ENCODE measurements at places on chromosomes 11 and 22.
A peak's percentile ranks its signal among the peaks of the same experiment; 100 is the strongest.

GRCh38 chr11:98740321-98740720, 280.4 kb upstream of the CNTN5 start:
- DNase-seq, result no peak

DNA sequence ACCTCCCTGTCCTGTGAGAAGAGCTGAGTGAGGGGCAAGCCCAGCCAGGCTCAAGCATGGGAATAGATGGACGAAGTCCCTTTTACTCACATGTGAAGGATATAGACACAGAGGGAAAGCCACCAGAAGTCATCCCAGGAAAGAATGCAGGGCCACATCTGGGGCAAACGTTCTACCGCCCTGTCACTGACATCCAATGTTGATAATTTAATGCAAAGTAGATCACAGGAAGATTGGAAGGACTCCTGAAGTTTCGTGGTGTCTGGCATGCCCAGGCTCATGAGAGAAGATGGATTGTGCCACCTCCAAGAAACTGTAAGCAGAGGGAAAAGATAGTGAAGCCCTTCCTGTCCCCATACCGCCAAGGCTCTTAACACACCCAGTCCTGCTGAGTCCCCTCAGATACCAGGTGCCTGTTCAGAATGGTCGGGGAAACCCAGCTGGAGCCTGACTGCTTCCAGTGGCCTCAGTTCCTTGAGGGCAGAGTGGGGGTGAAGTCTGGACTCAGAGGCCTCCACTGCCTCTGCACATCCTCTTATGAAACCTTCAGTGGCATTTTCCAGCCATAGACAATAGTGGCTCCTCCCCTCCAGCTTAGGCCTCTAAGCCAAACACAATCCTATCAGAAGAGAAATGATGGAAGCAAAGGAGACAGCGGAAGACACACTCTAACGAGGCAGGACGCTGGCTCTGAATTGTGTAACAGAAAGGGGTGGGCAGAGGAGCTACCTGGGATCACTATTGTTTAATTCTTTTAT, 7.5 kb upstream of the STK33 start:
- DNase-seq, result no peak

DNA sequence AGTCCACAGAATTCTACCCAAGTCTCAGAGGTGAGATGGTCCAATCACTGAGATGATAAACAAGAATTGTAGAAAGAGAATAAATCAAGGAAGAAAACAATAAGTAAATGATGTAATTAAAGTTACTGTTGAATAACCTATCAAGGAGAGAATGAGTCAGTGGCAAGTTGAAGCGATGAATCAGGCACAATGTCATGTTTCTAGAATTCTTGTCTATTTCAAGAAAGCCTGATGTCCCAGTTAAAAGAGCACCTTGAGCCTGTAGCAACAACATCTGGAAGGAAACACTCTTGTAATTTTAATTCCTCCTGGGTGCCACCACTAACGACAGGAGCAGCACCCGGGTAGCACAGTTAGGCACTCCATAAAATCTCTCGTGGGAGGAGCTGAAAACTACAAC, 67.9 kb upstream of the SLC35C1 start:
- no peak for DNase-seq

GRCh38 chr22:39508393-39508792, 6.3 kb downstream of the MIEF1 start:
- DNase-seq, result no peak

DNA sequence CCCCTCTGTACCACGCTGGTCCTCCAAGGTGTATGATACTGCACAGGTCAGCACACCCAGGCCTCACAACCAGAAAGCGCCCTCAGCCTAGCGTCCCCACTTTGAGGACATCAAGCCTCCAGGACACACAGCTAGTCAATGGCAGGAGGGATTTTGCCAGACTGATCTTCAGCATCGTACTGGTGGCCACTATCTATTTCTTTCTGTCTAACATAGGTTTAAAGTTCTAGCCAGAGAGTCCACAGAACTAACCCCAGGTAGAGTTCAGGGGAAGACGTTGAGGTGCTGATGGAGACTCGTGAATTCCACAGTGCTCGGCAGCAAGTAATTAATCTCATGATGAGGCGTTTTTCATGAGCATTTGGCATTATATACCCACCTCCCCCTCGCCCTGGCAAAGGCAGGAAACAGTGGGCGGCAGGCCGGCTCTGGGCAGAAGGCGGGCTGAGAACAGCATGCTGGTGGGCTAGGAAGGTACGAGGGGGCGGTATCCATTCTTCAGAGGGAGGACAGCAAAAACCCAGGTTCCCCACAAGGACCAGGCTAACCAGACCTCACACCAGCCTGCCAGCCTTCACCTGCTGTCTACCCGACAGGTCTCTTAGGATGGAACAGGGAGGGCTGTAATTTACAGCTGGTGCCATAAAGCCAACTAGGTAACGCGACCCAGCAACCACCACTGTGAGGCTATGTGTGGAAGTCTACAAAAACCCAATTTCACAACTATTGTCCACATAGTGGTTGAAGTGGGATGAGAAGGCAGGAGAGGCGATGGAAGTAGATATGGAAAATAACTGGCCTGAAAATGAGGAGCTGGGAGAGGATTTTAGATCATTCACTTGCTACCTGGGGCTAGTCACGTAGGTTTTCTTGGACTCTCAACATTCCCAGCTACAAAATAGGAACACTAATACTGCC, 18.5 kb downstream of the MYH9 start:
- no peak for DNase-seq

- no peak for DNase-seq
These were observed 4.8 kb downstream of the SAAL1 start for GRCh38 chr11:18100926-18101656.

- DNase-seq, result no peak
These were observed 25.0 kb upstream of the MGAT3 start for GRCh38 chr22:39431821-39432251.

GRCh38 chr11:132818951-132819350, 713.4 kb downstream of the OPCML start:
- DNase-seq, result no peak

DNA sequence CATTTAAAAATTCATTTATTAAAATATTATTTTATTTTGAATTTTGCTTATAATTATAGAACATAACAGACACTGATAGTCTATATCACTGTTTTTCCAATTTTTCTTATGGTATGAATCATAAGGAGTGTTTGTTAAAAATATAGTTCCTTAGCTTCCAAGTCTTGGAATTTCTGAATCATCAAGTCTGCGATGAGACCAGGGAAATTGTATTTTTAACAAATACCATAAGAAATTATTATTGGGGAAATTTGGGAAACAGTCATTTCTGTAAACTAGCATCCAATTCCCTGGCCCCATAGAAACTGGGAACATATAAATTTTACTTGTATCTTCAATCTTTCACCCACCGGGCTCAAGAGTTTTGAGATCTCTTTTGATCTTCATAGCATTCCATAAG, 38.0 kb upstream of the PICALM start:
- DNase-seq, result no peak

GRCh38 chr11:134235399-134235798, 10.9 kb downstream of the VPS26B start:
- no peak for DNase-seq

- DNase-seq, result no peak
These were observed 940.3 kb downstream of the NTM start for GRCh38 chr11:132310390-132311375.

- peak; percentile 36 for DNase-seq
These were observed 13.3 kb upstream of the PPP6R3 start for GRCh38 chr11:68447015-68447801.

- no peak for DNase-seq
These were observed 32.2 kb upstream of the OAF start for GRCh38 chr11:120178561-120179056.

DNA sequence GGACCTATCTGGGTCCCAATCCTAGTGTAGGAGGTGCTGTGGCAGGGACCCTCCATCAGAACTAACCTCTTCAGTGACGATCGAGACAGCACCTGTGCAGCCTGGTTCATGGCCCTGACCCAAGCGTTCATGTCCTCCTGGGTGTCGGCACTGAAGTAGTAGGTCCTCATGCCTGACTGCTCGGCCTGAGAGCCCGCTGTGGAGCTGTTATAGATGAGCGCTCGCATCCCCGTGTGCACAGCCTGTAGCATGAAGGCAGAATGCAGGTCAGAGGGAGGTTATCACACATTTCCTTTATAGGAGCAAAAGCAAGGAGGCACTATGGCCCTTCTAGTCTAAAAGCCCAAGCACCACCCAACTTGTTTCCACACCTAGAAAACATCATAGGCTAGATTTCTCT, 103.0 kb downstream of the C11orf58 start:
- no peak for DNase-seq

DNA sequence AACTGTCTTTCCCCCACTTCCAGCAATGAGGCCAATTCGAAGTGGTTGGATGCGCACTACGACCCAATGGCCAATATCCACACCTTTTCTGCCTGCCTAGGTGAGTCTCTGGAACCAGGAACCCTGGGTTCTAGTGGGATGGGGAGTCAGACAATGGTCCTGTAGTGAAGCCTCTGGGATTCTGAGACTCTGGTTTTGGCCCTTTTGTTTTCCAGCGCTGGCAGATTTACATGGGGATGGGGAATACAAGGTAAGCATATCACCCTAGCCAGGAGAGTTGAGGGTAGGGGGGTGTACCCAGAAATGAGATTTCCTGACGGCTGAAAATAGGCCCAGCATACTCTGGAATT, 530 bp downstream of the BBS1 start:
- DNase-seq, result no peak

- DNase-seq, result no peak
These were observed 69.6 kb downstream of the WNT7B start for GRCh38 chr22:45907378-45907777.

DNA sequence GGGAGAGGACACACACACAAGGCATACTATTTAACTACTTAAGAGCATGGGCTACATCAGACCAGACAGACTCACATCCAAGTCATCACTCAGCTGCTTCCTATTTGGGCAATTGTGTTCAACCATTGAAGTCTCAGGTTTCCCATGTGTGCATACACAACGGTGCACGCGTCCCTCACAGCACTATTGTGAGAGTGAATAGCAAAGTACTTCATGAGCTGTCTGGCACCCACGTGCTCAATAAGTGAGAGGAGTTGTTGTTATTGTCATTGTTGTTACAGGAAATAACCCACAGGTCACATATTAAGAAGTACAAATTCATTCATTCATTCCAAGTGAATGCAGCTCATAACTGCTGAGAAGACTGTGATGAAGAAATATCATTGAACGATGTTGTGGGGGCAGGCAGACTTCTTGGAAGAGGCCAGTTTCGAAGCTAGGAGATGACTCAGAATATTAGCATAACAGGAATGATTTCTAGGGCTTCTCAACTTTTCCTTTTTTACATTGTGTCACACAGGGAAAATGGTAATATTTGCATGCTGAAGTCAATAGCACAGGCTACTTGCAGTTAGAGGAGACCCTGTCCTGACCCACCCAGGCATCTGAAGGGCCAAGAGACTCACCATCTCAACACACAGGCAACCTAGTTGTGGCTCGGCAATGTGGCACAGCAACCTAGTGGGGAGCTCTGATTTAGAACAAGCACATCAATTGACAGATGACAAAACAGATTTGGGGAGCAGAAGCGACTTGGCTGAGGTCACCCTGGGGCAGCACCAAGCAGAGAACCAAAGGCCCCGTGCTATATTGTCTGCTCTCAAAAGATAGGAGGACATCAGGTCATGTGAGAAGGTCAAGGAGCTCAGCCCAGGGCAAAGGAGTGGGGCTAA, 606.0 kb downstream of the BUD13 start:
- no peak for DNase-seq

DNA sequence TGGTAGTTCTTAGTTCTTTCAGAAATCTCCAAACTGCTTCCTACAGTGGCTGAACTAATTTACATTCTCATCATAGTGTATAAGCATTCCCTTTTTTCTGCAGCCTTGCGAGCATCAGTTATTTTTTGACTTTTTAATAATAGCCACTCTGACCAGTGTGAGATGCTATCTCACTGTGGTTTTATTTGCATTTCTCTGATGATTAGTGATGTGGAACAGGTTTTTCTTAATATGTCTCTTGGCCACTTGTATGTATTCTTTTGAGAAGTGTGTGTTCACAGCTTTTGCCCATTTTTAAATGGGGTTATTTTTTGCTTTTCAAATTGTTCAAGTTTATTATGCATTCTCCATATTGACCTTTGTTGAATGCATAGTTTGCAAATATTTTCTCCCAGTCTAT, 459.3 kb downstream of the NTM start:
- no peak for DNase-seq

GRCh38 chr22:30390974-30391691, 3.9 kb upstream of the RNF215 start:
- peak; percentile 48 for DNase-seq

DNA sequence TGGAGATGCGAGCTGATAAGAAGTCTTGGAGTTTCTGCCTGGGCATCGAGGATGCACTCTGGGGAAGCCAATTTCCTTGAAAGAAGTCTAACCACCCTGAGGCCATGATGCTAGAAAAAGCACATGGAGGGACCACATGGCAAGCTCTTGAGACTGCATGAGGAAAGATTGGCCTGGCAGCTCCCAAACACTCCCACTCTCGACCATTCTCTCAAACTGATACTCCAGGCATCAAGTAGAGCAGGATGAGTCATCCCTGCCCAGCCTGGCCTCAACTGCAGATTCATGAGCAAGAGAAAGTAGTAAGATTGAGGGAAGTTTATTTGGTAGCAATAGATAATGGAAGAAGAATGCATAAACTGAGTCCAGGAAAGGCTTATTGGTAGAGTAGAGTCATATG, 194.3 kb downstream of the KIF18A start:
- DNase-seq, result no peak

DNA sequence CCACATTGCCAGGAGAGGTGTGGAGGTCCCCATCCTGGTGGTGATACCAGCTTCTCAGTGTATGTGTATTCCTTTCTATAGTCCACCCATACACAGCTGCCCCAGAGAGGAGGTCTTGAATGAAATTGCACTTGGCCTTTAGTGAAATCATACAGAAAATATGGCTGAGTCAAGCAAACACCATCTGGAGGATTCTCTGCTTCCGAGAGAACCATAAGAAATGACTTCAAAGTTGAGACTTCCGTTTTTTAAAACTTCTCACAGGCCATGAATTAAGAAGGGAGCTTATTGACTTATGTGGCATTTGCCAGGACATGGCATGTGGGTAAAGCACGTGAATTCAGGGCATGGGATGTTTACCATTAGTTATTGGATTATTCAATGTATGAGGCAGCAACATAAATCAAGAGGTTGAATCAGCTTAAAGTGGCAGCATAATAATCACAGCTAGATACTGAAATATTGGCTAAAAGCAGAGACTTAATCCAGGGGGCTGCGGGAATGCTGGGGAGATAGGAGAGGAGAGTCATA, 119.1 kb upstream of the MTNR1B start:
- no peak for DNase-seq

- DNase-seq, result no peak
These were observed 7.7 kb upstream of the MMP12 start for GRCh38 chr11:102882389-102883024.

- DNase-seq, result no peak
These were observed 1429.3 kb downstream of the BRD1 start for GRCh38 chr22:48398181-48398905.

- DNase-seq, result no peak
These were observed 5.2 kb downstream of the MAML2 start for GRCh38 chr11:96337541-96338431.

DNA sequence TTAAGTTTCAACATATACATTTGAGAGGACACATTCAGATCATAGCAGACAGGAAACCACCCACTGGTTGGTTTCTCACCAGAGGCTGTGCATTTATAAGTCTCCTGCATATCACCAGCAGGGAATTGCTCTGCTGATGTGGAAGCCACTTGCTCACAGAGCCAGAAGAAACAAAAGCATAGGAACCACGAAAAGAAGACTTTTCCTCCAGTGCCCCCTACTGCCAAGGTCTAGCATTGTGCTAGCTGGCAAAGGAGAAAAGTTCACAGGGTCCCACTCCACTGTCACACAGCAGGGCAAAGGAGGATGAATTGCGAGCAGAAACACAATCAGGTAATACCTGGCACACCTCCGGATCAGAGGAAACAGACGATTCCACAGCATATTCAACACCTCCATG, 28.9 kb upstream of the ISX start:
- no peak for DNase-seq

All from hypothalamus (tissue), 51 donors.